ENCODE measurements at places on chromosomes 5 and 9. TPM values are rescaled to one million over a fixed set of nuclear protein-coding genes. Genes with fewer than 3 reads are reported as not detected.

Gene SPINK7
- not detected for total RNA-seq

DNA sequence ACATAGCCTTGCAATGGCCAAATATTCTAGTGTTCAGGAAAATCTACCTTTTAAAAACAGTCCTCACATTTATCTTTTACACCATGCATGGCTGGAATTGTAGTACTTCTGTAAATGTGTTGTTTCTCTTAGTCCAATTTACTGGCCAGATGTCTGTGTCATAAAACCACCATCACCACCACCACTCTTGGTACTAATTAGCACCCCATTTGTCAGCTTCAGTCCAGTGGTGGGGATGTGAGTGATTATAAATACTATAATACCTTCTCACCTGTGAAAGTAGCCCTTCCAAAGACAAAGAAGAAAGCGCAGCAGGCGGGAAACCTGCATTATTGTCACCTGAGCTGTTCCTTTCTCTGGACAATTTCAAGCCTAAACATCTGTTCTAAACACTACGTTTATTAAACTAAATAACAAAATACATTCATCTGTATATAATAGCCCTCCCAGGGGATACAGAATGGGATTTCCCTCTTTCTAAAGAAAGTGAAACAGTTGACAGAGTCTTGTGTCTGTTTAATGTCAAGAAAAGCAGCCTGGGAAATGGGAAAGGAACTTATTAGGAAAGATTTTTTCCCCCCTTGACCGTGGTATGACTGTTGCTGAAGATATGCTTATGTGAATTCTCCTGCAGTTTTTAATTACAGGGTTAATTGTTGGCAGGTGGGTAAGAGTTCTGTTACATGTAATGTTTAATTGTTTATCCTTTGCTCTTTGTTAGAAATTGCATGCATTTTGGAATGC lies 144.5 kb upstream of the NUDT12 start:
- H3K4me1 ChIP-seq: no peaks in the 10 kb centered on the region
- no peaks in the 10 kb centered on the region for H3K27me3 ChIP-seq
- no peaks in the 10 kb centered on the region for H3K36me3 ChIP-seq
- no peak overlapping the region for H3K4me3 ChIP-seq

DNA sequence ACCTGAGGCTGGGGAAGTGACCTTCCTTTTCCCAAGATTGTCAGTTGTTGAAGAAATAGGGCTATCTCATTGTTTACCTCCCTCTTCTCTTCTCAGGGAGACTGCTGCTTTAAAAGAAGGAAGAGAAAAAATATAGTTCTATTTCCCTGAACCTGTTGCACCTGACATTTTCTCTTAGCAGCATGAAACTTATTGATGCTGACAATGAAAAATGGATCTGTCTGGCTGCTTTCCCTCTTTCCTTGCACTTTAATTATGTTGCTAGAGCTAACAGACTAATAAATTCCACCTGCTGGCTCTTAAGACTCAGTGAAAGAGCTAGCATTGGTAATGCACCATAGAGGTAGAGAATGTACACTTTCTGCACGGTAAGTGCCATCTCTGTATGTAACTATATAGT lies 6.2 kb upstream of the CKMT2 start:
- DNase-seq: no peak
- no peak overlapping the region for H3K27ac ChIP-seq
- no peaks in the 10 kb centered on the region for H3K36me3 ChIP-seq
- H3K4me1 ChIP-seq: peaks cover 4% of the 10 kb centered on the region
- no peaks in the 10 kb centered on the region for H3K27me3 ChIP-seq
- no peak overlapping the region for H3K4me3 ChIP-seq

GRCh38 chr9:73701415-73702057 lies 549.9 kb downstream of the ANXA1 start:
- H3K4me1 ChIP-seq: no peaks in the 10 kb centered on the region
- H3K36me3 ChIP-seq: no peaks in the 10 kb centered on the region
- H3K27ac ChIP-seq: no peak overlapping the region
- H3K27me3 ChIP-seq: no peaks in the 10 kb centered on the region
- no peak for DNase-seq

- H3K4me1 ChIP-seq: no peaks in the 10 kb centered on the region
- H3K36me3 ChIP-seq: no peaks in the 10 kb centered on the region
- no peak overlapping the region for H3K4me3 ChIP-seq
- H3K27ac ChIP-seq: no peak overlapping the region
- no peaks in the 10 kb centered on the region for H3K27me3 ChIP-seq
These were observed 54.9 kb downstream of the NDST1 start for GRCh38 chr5:150562832-150563231.

- H3K4me3 ChIP-seq: no peak overlapping the region
- no peak overlapping the region for H3K27ac ChIP-seq
- H3K36me3 ChIP-seq: no peaks in the 10 kb centered on the region
- DNase-seq: no peak
- H3K4me1 ChIP-seq: no peaks in the 10 kb centered on the region
These were observed 848.0 kb upstream of the ACO1 start for GRCh38 chr9:31536471-31536870.

Gene PALM2AKAP2
- total RNA-seq: 56.6 TPM

Gene CATSPER3
- total RNA-seq: 0.44 TPM

Gene TMEM174
- not detected for total RNA-seq

Gene GPR21
- 1.4 TPM for total RNA-seq

GRCh38 chr5:113364466-113364865 lies 70.3 kb downstream of the TSSK1B start:
- H3K36me3 ChIP-seq: no peaks in the 10 kb centered on the region
- DNase-seq: no peak
- no peak overlapping the region for H3K4me3 ChIP-seq
- H3K27ac ChIP-seq: no peak overlapping the region
- H3K27me3 ChIP-seq: no peaks in the 10 kb centered on the region
- H3K4me1 ChIP-seq: no peaks in the 10 kb centered on the region

- H3K36me3 ChIP-seq: no peaks in the 10 kb centered on the region
- no peak for DNase-seq
- no peaks in the 10 kb centered on the region for H3K4me1 ChIP-seq
- no peaks in the 10 kb centered on the region for H3K27me3 ChIP-seq
- H3K4me3 ChIP-seq: no peak overlapping the region
- no peak overlapping the region for H3K27ac ChIP-seq
These were observed 152.9 kb downstream of the PIK3R1 start for GRCh38 chr5:68368311-68369022.

Gene PCDHGC3
- total RNA-seq: 38.3 TPM

DNA sequence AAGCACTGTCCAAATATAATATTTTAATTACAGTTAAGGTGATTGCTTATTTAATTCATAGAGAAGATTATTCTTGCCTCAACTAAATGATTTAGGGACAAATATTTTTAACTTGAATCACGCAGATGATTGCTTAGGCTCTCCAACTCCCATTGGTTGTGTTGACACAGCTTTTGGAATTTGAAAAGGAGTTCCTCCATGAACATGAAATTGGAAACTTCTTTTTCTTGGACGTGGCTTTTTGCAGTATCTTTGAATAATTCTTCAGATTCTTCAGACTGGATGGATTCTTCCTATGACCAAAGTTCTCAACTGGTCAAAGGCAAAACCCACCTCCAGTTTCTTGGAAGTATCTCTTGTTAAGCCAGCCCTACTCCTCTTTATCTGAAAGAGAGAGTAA lies 456.4 kb upstream of the KLF4 start:
- H3K27me3 ChIP-seq: no peaks in the 10 kb centered on the region
- H3K4me3 ChIP-seq: no peak overlapping the region
- no peaks in the 10 kb centered on the region for H3K4me1 ChIP-seq
- DNase-seq: no peak

GRCh38 chr5:118905196-118905595 lies 83.2 kb downstream of the DTWD2 start:
- H3K27me3 ChIP-seq: no peaks in the 10 kb centered on the region
- no peak overlapping the region for H3K4me3 ChIP-seq
- H3K36me3 ChIP-seq: no peaks in the 10 kb centered on the region
- no peak for DNase-seq

GRCh38 chr9:85310573-85310972 lies 431.2 kb downstream of the AGTPBP1 start:
- no peak overlapping the region for H3K4me3 ChIP-seq
- no peaks in the 10 kb centered on the region for H3K36me3 ChIP-seq
- no peaks in the 10 kb centered on the region for H3K27me3 ChIP-seq
- H3K27ac ChIP-seq: no peak overlapping the region
- no peak for DNase-seq
- no peaks in the 10 kb centered on the region for H3K4me1 ChIP-seq

Gene IL33
- 24.4 TPM for total RNA-seq

All from right atrium auricular region (tissue), 2 donors.